RWPE1 (cell line): ENCODE measurements at places on chromosomes 7 and 10.

DNA sequence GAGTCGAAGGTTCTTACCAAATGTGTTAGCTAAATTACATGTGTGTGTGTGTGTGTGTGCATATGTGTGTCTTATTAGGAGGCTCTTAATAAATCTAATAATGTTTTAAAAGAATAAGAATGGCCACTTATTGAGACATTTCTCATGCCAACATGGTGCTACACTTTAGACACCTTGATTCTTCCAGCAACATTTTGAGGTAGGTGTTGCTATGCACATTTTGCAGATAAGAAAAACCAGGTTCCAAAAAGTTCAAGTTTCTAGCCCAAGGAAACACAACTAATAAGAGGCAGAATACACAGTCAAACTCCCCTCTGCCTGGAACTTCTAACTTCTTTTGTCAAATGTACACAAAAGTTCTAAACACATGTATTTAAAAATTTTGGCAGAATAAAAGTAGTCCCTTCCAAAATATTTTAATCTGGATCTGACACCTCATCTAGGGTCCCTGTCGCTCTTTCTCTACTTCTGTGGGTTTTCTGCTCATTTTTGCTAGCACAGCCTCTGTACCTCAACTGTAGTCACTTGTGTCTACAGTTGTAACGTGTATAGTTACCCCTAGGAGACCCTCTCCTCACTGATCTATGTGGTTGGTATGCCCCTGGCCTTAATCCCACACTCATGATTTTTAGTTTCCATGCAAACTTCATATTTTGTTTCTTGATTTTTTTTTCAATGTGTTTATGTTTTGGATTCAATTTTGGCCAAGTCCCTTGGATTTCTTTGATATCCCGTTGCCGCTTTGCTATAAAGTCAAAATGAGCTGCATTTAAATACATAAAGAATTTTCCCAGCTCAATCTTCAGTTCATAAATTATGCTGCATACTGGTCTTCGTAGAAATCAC lies 4.3 kb downstream of the ANKRD1 start:
- DNase-seq, result no peak

GRCh38 chr10:120105001-120105400 lies 212.5 kb downstream of the SEC23IP start:
- no peak for DNase-seq

- DNase-seq, result no peak
These were observed 544 bp downstream of the PDK4 start for GRCh38 chr7:95595746-95596197.

DNA sequence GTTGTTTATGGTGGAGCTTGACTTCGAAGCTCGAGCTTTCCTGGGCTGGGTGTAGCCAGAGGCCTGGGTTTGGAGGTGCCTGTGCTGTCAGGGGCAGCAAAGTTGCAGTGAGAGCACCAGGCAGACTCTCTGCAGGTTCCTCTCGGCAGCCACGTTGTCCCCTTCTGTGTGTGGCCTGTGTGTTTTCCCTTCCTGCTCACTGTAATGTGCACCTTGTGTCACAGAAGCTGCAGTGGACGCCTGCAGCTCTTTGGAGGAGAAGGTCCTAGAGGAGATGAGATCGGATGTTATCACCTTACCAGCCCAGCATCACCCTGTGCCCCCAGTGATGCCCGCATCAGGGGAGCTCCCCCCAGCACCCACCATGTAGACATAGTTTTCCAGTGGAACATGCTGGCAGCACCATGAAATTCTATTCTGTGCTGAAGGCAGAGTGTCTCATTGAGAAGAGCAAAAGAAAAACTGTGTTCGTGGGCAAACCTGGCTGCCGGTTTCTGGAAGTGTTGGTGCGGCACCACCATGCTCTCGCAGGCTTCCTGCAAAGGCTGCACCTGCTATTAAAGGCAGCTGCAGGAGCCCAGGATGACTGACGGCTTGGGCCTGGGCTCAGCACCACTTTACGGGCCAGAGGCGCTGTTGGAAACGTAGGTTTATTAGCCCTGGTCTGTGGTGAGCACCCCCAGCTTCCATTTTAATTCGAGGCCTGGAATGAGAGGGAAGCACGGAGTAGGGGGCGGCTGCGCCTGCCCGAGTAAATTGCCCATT lies 609.8 kb upstream of the FOXK1 start:
- no peak for DNase-seq

- no peak for DNase-seq
These were observed 103.7 kb downstream of the RBM20 start for GRCh38 chr10:110747609-110748464.

- DNase-seq, result peak; percentile 6
These were observed 70.0 kb downstream of the AMPH start for GRCh38 chr7:38561166-38561565.

DNA sequence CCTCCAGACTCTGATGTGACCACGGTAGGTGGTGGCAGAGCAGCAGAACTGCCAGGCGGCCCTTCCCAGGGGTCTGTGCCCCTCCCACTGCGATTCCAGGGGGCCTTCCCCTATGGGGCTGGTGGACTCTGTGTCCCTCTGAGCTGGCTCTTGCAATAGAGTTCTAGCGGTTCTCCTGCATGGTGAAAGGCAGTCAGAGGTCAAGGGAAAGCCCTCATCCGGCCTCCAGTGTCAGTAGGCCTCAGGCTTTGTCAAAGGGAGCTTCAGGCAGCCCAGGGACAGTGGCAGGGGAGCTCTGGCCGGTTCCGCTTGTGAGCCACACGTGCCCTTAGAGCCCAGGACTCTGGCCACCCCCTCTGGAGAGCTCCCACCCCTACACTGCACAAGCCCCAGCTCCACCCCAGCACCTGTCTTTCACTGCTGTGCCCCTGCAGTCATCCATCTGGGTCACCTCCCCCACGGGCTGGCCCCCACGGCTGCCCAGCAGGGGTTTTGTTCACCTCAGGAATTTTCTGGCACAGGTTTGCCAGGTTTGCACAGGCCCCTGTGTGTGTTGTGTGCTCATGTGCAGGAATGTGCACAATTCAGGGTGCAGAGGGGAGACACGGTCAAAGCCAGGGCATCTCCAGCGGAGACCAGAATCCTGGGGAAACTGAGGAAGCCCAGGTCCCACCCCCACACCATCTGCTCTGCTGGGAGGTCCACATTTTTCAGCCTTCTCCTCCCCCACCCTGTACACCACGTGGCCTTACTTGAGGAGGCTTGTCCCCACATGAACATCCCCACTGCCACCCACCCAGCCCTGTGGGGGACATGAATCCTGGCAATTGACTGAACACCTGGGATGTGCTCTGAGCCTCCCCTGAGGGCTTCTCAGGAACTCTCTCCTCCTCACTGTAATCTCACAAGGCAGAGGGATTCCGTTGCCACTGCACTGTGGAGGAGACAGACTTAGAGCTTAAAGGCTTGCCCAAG lies 23.8 kb downstream of the C10orf105 start:
- DNase-seq, result no peak

DNA sequence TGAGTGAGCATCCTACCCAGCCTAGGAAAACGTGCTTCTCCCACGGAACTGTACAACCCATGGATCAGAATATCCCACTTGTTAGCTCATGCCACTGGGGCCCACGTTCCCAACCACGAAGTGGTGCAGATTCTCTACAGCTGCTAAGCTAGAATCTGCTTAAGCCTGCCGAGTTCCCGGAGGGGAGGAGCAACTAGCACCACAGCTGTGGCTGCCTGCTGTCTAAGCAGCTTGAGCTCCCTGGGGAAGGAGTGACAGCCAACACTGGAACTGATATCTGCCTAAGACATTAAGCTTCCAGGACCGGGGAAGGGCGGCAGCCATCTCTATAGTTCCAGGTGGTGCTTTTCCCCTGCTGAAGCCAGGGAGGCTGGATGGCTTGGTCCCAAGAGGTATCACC lies 334.7 kb upstream of the CHRM2 start:
- no peak for DNase-seq

DNA sequence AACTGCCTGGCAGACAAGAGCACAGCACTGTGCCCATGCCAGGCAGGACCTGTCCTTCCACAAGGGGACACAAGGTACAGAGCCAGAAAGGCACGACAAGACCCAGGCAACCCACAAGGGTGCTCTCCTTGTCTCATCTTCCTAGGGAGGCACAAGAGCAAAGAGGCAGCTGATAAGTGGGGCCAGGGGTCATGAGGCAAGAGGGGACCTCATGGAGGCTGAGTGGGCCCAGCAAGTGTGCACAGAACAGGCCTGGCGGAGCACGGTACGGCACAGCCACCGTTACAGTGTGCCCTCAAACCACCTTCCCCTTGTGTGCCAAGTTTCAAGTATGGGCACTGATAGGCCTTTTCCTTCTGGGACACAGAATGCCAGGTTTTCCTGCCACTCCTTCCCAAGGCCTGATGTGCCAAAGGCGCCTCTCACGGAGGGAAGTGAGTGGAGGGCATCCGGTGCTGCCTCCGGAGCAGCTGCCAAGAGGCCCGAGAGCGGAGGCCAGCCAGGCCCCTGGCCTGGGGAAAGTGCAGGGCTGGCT lies 75.6 kb downstream of the FAM53B start:
- no peak for DNase-seq

GRCh38 chr7:20283385-20283784 lies 47.3 kb upstream of the ITGB8 start:
- no peak for DNase-seq

- no peak for DNase-seq
These were observed 7.2 kb downstream of the ADCY1 start for GRCh38 chr7:45581271-45581780.

DNA sequence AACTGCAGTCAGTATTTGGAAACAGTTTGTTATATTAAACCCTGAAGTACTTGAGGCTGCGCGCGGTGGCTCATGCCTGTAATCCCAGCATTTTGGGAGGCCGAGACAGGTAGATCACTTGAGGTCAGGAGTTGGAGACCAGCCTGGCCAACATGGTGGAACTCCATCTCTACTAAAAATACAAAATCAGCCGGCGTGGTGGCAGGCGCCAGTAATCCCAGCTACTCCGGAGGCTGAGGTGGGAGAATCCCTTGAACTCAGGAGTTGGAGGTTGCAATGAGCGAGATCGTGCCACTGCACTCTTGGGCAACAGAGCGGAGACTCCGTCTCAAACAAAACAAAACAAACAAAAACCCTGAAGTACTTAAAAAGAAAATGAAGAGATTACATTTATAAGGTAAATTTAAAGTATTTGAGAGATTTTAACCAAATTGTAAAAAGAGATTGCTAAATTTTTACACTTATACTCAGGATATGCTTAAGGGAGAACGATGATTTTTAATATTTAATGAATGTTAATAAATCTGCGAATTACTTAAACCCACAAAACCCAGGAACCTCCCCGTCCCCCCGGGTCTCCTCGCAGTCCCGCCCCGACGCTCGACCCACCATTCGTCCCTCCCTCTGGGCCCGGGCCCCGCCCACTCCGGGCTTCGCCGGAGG lies 425 bp upstream of the MTG1 start:
- DNase-seq, result no peak

GRCh38 chr7:95716357-95717122 lies 55.8 kb upstream of the DYNC1I1 start:
- DNase-seq, result no peak

GRCh38 chr10:94409021-94409657 lies 6.8 kb downstream of the TBC1D12 start:
- DNase-seq, result no peak

DNA sequence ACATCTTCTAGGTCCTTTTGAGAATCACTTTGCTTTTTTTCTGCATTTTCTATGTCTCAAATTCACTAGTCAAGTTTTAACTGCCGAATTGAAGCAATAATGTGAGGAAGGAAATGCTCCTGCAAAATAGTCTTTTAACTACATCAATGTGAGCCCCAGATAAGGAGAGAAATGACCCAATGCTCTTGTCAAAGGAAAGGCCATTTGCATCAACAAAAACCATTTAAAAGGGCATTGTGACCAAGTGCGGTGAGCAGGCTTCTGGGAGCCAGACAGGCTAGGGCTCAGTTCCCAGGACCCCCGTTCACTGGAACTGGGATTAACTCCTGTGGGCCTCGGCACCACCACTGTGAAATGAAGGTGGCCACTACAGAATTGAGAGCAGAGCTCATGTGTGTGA lies 127.9 kb upstream of the EEPD1 start:
- no peak for DNase-seq

DNA sequence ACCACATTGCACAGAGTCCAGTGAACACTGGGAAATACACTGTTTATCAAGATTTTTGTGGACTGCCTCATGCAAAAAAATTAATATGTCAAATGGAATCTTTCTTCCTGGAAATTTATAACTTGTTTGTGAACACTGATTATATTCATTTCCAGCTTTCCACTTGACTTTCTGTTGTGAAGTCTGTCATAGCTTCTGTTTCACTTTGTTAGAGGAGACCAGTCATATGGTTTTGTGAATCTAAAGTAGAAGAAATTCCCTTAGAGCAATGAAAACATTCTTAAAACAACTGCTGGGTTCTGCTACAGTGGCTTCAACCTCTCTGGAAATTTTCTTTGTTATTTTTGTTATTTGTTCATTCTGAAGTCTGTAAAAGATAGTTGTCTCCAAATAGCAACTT lies 349.5 kb upstream of the NFE2L3 start:
- no peak for DNase-seq

- DNase-seq, result no peak
These were observed 17.8 kb upstream of the LCOR start for GRCh38 chr10:96814264-96814663.

GRCh38 chr10:112269266-112269665 lies 13.9 kb upstream of the TECTB start:
- no peak for DNase-seq

DNA sequence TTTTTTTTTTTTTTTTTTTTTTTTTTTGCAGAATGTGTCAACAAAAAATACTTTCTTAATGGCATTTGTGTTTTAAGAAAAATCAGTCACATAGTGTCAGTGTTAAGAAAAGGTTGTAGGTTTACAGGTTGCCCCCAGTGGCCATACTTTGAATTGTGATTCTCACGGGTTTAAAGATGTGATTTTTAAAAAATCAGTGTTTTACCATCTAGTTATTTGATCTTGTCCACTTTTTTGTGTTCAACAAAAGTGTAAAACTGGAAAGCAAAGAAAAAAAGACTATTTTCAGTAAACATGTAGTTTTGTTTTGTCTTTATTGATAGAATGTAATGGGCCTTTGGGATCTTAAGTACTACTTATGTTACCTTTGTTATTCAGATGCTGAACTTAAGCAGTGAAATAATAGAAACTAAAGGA lies 25.7 kb downstream of the SUV39H2 start:
- DNase-seq, result peak; percentile 24

- DNase-seq, result no peak
These were observed 114.8 kb downstream of the JAZF1 start for GRCh38 chr7:28065721-28066285.

DNA sequence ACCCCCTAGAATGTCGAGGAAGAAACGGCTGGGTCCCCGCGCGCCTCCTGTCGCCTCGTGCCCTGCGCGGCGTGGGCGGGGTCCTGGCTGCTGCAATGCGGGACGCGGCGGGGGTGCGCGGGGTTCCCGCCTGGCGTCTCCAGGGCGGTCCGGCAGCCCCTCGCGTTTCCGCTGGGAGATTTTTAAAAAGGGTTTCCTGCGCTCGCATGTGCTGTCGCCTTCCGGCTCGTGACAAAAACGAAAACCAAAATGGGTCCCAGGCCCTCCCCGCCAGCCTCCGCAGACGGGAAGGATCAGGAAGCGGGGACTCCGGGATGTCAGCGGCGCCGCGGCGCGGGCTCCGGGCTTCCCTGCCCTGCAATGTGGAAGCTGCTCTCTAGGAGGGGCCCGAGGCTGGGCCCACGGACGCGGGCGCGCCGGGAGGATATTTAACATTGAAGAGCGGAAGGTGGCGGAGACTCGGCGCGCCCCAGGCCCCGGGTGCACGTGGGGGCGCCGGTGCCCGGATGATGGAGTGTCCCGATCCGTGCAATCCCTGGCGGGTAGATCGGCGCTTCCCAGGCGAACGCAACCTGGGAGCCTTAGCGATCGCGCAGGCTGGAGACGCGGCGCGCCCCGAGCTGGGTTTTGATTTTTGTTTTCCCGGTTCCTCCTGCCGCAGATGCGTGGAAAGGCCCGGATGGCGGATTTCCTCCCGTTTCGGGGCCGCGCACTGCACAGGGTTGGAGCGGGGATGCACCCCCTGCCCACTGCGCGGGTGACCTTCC lies 1.0 kb downstream of the PFKP start:
- DNase-seq, result peak; percentile 26
